MM.1S (cell line): ENCODE measurements at places on chromosomes 5 and 9.

DNA sequence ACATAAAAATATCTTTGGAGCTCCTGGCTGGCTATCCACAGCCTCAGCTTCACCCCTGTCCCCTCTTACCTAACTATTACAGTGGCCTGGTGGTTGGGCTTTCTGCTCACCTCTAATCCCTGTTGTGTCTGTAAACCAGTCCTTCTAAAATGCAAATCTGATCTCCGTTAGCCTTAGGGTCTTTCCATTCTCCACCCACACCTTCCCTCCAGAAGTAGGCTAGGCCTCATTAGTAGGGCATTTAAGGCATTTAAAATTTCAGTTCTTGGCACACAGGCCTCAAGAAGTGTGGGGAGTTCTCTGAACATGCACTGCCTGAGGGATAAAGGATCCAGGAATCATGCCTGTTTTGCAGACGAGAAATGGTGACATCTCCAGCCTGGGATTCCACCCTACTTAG is 26.4 kb upstream of the STC2 start:
- no peak for DNase-seq

GRCh38 chr9:110744715-110745384 is 76.3 kb downstream of the MUSK start:
- no peak for DNase-seq

GRCh38 chr5:137370096-137371071 is 128.7 kb downstream of the SPOCK1 start:
- no peak for DNase-seq

GRCh38 chr5:171420431-171421241 is 1.2 kb downstream of the FGF18 start:
- DNase-seq, result no peak

- no peak for DNase-seq
Observed at GRCh38 chr5:52811067-52811749, 23.5 kb downstream of the ITGA1 start.

- no peak for DNase-seq
Observed at GRCh38 chr5:143775258-143775657, 36.7 kb upstream of the HMHB1 start.
